Left renal cortex interstitium (tissue), 4 donors: ENCODE measurements at places on chromosomes 1 and 21.
A peak's percentile ranks its signal among the peaks of the same experiment; 100 is the strongest.

DNA sequence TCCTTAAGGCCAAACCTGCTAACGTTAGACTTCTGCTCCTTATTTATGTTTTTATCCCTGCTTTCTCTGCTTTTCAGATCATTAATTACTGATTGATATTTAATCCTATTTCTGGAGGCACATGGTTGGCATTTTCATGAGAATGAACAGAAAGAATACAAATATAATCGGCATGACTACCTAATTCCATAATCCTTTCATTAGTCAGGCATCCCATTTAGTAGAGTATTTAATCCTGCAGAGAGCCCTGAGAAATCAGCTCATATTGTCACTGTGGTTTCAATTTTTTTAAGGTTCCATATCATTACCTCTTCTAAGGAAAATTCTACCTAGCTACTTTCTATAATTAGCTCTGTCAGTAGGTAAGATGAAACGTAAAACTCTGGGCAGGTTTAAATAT is 238.8 kb downstream of the NCAM2 start:
- no peak for DNase-seq

GRCh38 chr1:162107911-162108310 is 38.4 kb downstream of the NOS1AP start:
- DNase-seq, result no peak

DNA sequence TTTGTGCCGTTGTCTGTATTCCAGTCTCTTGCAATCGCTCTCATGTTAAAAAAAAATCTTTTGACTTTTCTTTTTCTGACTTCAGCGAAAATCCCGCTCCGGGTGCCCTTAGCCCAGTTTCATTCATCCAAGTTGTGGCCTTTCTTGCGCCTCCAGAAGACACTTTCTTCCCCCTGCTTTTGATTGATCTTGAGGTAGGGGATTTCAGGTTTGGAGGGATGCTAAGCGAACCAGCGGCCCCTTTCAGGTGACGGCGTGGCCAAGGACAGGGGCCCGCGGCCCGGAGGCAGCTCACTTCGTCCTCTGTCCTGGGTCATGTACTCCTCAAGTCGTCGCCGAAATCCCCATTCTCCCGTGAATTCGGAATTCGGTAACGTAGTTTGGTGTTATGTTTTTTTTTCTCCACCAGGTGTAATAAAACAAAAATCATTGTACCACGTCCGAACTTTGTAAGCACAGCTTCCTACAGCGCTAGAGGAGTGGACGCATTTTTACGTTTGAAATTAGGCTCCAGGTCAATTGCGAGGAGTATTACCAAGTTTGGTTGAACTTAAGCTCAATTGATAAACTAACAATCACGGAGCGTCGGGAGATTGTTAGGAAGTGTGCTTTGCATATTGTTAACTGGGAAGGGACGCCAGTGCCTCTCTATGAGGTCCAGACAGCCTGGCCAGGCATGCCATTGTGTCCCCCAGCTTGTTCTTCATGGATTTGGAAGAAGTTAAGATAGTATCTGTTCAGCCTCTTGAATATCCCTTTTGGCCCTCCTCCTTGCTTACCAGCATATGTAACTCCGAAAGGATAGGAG is 1.1 kb downstream of the MRPS6 start:
- peak; percentile 18 for DNase-seq

DNA sequence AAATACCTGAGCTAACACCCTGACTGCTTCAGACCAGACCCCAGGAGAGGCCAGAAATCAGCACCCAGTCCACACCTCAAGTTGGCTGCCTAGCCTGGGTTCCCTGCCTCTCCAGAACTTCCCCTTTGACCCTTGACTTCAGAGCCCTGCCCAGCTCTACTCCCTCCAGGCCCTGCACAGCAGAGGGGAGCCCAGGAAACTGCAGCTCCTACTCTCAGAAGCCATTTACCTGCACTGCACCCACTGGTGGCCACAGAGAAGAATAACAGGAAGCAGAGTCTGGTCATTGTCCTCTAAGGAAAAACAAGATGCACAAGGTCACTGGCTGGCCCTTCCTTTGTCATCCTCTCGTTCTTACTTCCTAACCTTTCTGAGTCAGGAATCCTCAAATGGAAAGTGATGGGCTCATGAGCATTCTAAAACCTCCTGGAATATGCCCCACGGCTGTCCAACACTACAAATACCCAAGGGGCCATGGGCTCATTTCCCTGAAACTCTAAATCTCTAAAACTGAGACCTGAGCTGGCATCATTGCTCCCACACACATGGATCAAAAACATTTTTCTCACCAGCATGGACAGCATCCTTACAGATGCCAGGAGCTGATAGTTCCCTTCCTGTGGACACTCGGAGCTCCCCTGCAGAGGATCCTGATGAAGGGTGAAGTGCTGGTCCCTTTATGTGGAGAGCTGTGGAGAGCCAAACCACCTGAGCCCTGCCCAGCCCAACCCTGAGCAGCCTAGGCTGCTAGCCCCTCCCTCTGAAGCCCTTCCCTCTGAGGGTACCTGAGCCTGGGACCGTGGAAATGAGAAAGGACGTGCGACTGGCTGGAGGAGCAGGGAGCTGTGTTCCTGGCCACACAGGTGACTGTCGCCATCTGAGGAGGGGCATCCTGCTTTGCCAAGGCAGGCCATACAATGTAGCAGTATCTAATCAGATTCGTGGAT is at the start of gene ITLN2:
Gene ITLN2, minus strand, starts transcription at position 652 of the 947 bp plus-strand sequence. Its CDS starts 68 bp downstream, at position 584.
- DNase-seq, result no peak

DNA sequence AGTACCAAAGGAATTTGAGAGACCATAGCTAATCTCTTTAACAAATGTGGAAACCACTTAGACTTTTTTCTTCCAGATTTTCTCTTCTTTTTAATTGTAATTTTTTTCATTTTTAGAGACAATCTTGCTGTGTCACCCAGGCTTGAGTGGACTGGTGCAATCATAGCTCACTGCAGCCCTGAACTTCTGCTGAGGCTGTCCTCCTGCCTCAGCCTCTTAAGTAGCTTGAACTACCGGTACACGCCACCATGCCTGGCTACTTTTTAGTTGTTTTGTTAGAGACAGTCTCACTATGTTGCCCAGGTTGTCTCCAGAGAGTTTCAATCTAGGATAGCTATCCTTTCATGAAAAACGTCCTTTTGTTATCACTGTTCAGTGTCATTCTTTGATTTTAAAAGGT is 15.0 kb downstream of the PRRC2C start:
- no peak for DNase-seq

DNA sequence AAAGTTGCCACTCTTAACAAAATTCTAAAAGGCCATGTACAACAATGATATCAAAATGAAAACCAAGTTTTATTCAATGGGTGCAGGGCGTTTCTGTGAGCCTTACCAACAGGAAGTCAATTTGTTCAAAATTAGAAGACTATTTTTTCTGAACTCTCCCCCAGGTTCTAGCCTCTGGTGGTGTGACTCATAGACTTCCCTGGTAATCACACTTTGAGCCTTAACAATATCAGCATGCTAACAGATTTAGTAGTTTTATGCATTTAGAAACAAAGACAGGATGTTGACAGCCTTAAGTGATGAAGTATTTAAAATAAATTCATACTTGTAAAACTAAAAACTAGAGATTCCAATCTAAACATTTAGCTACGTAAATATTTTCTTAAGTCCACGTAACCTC is 88.4 kb downstream of the LRRC8C start:
- no peak for DNase-seq

GRCh38 chr1:103267266-103267665 is 158.9 kb upstream of the COL11A1 start:
- no peak for DNase-seq
